ENCODE measurements at places on chromosomes 3 and 15.

DNA sequence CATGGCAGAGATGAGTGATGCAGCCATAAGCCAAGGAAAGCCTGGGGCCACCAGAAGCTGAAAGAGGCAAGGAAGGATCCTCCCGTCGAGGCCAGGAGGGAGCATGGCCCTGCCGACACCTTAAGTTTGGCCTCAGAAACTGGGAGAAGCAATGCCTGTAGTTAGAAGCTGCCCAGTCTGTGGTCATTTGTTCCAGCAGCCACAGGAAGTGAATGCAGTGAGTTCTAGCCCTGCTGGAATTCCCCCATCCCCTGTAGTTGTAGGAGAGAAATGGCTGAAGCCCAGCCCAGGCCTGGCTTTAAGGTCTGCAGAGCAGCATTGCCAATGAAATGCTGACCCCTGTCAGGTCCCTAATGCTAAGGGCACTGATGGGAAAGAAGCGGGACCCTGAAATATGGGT lies 12.2 kb upstream of the CHSY1 start:
- DNase-seq: no peak

DNA sequence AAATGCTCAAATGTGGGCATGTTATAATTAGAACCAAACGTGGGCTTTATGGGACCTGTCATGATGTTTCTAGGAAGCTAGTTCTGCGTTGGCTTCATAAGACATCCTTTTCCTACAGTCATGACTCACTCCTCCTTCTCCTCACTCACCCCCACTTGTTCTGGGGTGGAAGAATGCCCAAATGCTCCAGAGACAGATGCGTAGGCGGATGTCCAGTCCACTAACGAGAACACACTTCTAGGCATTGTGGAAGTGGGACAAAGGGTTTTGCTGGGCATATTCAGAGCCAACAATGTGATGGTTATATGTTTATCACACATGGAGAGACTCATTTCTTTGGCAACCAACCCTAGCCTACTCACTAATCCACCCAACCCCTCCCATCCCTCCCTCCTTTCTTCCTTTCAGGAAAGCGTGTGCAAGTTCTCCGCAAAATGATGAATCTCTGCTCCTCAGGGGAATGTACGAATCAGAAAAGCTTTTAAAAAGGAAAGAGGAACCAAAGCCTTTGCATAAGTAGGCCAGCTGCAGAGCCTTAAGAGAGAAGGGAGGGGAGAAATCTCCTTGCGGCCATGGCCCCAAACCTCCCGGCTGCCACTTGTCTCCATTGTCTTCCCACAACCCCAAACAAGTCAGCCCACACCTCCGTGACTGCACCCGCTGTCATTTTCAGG lies 123.0 kb upstream of the SPRED1 start:
- peak; percentile 28 for DNase-seq

DNA sequence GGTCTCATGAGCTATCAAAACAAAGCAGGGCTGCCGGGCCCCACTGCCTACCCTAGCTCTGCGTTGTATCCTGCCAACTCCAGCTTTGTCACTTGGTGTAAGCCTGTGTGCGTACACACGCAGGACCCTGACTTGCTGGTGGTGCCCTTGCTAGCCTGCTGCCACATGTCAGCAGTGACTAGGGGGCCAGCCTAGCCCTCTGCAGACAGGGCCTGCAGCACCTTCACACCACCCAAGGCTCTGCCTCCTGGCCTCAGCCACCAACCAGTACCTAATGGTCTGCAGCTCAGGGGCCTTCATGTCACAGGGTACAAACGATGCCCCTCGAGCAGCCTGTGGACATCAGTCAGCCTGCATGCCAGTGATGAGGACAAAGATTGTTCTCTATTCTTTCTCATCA lies 30.1 kb upstream of the DUSP7 start:
- DNase-seq: no peak

DNA sequence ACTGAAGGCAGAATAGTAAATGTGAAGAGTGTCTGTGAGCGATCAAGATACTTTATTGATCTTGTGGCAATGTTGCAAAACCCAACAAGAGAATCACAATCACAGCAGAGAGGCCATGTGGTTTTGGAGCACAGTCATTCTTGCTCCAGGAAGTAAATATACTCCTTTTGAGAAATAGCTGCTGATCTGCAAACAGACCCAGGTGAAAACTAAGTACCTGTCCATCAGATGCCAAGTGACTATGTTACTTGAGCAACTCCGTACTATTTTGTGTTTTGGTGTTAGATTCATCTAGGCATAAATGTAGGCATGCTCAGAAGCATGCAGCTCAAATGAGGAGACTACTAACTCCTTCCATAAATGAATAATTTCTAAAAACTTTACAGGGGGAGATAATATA lies 627.9 kb downstream of the ZBBX start:
- no peak for DNase-seq

DNA sequence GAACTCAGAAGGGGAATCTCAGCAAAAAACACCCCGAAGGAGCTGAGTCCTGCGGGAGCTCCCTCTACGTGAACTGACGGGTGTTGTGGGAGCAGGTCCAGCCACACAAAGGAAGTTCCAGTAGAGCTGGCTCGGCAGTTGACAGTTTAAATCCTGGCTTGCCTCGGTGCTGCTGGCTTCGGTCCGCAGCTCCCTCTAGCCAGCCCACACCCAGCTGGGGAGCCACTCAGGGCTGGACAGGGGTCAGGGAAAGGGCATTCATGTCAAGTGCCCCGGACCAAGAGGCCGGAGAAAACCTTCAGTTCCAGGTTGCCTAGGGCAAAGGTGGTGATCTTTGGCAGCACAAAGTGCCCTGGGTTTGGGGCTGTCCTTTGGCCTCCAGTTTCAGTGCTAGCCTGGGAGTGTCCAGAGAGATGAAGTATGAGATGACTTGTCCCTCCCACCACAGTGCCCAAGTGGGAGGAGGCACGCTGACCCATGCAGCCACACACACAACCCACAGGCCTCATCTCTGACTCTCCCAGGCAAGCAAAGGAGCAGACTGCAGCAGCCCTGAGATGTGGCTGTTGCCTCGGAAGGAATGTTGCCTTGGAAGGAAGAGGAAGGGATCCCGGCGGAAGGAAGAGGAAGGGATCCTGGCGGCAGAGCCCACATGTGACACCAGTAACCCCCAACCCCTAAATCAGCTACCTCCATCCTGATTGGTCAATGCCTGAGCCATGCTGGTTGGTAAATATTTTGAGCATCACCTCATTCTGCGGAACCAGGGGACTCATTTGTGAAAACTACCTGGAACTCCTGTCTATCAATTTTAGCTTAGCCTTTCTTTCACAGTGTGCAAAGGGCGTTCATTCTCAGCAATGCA lies 13.9 kb upstream of the ANPEP start:
- no peak for DNase-seq

DNA sequence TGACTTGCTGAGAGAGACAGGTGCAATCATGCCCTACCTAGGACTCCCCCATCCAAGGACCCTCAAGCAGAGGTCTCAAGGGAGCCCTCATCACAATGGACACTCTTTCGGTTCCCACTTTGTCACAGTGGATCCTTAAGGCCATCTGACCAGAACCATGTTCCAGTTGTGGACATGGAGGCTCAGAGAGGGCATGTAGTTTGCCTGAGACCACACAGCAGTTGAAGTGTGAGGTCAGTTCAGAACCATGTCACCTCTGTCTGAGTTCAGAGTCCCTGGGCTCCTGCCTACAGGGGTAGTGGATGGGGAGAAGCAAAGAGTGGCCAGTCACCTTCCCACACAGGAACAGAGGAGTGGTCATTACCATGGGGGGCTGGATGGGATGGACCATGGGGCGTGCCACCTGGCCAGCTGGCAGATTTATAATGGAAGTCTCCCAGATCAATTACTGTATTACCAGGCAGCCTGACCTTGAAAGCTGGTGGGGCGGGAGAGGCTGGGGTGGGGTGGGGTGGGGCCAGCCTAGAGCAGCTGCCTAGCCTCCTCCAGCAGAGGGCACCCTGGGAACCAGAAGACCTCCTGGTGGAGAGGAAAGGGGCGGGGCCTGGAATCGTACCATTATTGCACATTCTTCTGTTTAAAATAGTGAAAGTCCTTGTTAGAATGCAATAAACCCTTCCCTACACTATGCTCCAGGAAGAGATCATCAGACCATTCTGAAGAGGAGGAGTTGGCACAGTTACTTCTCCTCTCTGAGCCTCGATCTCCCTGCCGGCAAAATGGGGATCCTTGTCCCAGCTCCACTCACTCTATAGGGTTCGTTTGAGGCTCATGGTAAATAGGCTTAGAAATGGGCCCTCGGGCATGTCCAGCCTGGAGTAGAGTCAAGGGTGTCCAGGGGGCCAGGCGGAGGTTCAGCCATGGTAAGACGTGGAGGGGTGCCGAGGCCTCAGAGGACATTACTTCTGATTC lies 26.9 kb upstream of the LINGO1 start:
- DNase-seq: peak; percentile 52

DNA sequence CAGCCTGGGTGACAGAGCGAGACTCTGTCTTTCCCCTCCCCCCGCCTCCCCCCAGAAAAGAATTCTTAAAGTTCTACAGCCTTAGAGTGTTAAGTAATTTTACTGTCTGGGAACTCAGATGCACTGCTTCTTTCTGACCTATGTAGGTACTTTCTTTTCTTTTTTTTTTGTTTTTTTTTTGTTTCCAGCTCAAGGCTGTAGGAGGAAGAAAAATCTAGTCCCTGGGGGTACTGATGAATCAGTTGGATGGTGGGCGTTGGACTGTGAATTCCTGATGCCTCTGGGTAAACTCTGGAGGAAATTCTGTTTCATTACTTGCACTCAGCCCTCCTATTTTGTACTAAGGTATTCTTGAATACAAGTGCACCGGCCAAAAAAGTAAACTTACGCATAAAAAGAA lies 10.8 kb downstream of the GHRL start:
- DNase-seq: no peak

DNA sequence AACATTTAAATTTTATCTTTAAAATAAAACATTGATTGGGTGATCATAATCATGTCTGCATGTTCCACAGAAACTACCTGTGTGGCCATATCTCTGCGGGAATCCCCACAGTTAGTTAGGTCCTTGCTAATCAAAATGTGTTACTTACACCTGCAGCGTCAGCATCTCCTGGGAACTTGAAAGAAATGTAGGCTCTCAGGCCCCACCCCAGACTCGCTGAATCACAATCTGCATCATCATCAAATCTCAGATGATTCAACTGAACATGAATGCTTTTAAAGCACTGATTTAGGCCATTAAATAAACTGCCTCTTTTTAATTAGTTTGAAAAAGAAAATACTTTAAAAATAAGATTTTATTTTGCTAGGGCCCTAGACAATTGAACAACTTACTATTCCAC lies 577.8 kb downstream of the PYDC2 start:
- no peak for DNase-seq

GRCh38 chr3:141249041-141249440 lies 17.4 kb downstream of the PXYLP1 start:
- no peak for DNase-seq

- DNase-seq: no peak
These were observed 50.5 kb downstream of the IL5RA start for GRCh38 chr3:3059645-3060044.

DNA sequence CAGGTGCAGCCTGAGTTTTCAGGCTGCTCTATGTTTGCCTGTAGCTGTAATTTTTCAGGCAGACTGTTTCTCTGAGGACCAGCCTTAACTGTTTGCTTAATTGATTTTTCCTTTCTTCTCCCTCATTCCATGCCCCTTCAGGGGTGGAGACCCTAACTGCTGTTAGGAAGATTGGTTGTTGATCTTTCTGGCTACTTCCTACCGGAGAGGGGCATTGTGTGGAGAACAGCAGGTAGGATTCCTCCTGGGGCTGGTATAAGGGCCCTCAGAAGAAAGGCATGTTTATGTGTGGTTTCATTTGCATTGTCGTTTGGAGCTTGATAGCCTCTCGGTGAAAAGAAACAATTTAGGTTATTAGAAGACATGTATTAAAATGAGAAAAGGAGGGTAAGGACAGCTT lies 56.9 kb upstream of the GOLGA6L2 start:
- no peak for DNase-seq

DNA sequence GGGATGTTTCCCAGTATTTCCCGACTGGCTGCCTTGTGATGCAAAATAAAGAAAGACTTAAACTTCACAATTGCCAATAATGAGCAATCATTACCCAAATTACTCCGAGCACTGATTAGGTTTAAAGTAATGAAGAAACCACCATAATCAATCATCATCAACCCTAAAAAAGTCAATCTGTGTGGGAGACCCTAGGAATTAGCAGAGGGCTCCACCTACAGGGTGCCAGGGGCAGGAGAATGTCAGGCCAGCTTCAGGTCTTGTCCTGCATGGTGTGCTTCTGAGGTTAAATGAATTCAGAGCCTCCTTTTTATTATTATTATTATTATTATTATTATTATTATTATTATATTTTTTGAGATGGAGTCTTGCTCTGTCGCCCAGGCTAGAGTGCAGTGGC lies 478.0 kb upstream of the ARRDC4 start:
- no peak for DNase-seq

- DNase-seq: no peak
These were observed 324.6 kb upstream of the PROK2 start for GRCh38 chr3:72109327-72110259.

DNA sequence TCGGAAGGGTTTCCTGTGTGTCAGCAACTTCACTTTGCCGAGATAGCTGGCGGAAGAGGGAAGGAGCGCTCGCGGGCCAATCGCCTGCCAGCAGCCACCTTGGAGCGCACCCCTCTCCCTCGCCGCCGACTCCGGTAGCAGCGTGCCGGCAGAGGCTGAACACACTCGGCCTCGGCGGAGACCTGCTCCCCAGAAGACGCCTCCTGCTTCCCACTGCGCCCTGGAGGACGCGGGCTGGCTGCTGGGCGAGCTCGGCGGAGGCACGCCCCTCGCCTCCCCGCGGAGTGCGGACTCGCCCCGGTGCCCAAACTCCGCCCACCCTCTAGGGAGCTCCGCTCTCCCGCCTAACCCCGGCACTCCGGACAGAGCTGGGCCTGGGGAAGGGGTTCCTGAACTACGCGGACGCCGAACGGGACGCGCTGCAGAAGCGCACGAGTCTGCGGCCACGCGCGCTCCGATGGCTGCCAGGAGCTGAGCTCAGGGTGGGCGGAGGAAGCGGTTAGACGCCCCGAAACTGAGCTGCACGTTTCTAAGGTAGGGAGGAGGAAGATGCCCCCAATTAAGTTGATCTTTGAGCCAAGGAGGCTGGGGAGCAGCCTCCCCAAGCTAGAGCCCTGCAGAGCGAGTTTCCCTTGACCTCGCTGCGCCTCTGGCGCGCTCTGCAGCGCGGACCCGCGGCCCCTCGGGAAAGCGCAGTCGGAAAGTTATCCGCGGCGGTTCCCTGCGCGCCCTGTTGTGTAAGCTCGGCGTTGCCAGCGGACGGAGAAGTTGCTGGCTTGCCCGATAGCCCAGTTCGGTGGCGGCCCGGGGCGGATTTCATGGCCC lies at the start of gene P2RY1:
TSS of gene P2RY1 (plus strand) at position 356 of the 825 bp plus-strand sequence. CDS start 652 bp downstream, outside the sequence.
- DNase-seq: peak; percentile 73

GRCh38 chr3:101996832-101997231 lies 147.5 kb downstream of the NFKBIZ start:
- DNase-seq: no peak

- no peak for DNase-seq
These were observed 184.4 kb downstream of the VGLL4 start for GRCh38 chr3:11459186-11459824.

Data from activated CD4-positive, alpha-beta T cell treated with anti-CD3 and anti-CD28 coated beads, Interleukin-2, amount 50 U/mL, for 16 hours (primary cell).